Activated naive CD4-positive, alpha-beta T cell treated with anti-CD3 and anti-CD28 coated beads for 36 hours (primary cell): ENCODE measurements at places on chromosomes 3 and 15. TPM values are rescaled to one million over a fixed set of nuclear protein-coding genes. Genes with fewer than 3 reads are reported as not detected.
A peak's percentile ranks its signal among the peaks of the same experiment; 100 is the strongest.

DNA sequence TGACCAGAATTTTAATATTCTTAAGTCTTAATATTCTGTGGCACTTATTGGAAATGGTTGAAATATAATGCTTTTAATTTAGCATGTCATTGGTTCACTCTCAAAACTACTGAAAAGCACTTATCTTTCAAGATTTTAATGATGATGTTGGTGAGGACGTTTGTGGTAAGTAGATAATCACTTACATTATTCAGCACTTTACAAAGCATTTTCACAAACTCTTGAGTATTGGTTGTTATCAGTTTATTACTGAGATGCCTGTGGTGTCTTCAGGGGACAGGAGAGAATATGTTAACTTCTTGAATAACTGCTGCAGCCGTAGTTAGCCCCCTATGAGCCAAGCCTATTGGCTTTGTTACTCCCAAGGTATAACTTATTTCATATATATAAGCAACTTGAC is 15.2 kb downstream of the TGFBR2 start:
- DNase-seq: no peak
- H3K4me1 ChIP-seq: peaks cover 90% of the 10 kb centered on the region
- peaks cover 89% of the 10 kb centered on the region for H3K36me3 ChIP-seq
- peak overlapping the region; percentile 98 for H3K27ac ChIP-seq
- no peaks in the 10 kb centered on the region for H3K27me3 ChIP-seq

DNA sequence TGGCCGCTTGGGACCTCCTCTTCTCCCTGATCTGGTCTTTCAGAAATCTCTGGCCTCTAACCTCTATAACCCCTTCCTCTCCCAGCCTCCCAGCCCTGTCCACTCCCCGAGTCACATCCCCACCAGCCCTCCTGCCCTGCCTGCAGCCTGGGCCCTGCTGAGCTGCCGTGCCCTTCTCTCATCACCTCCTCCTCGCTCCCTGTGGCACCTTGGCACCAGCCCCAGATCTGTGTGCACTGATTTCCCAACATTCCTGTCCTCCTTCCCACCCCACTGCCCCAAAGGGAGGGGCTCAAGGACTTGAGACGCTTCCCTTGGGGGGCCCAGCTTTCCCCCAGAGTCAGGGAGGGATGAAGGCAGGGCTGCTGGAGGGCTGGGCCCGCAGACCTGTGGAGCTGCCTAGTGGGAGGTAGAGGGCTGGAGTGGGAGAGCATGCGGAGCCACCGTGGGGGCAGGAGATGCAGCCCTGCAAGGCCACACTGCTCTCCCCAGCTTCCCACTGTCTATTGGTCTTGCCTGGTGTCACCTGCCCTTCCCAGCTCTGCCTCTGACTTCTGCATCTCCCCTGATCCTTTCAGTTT is 42.7 kb downstream of the EXOG start:
- H3K4me1 ChIP-seq: peaks cover 3% of the 10 kb centered on the region
- no peak overlapping the region for H3K4me3 ChIP-seq
- peaks cover 12% of the 10 kb centered on the region for H3K36me3 ChIP-seq
- no peaks in the 10 kb centered on the region for H3K27me3 ChIP-seq

DNA sequence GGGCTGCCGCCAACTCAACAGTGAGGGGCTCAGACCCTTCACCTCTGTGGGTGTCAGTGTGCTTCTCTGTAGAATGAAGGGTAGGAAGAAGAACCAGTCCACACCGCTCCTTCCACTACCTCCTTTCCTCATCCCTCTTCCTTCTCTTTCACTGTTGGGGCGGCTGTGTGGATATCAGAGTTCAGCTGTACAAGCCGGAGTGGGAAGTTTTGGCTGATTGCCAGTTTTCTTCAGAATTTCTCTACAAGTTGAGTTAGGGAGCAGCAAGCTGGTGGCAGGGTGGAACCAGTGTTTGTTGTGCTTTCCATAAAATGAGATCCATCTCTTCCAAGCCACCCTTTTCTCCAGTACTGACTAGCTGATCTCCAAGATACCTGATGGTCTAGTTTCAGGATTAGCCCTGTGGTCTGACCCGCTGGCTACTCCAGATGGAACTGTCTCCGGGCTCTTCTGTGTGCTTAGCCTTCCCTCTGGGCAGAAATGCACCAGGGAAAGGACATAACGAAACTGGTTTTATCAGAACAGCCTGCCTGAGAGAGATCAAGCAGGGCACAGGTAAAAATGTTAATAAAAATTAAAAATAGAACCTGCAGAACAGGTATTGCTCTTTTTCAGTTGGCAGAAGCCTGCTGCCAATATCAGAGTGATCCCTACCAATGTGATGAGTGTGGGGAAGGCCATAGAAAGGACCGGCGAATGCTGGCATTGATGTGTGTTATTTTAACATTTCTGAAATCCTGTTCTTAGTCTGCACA is 169.9 kb upstream of the TSC22D2 start:
- H3K4me1 ChIP-seq: no peaks in the 10 kb centered on the region
- H3K4me3 ChIP-seq: no peak overlapping the region
- peaks cover 3% of the 10 kb centered on the region for H3K27me3 ChIP-seq
- DNase-seq: no peak

DNA sequence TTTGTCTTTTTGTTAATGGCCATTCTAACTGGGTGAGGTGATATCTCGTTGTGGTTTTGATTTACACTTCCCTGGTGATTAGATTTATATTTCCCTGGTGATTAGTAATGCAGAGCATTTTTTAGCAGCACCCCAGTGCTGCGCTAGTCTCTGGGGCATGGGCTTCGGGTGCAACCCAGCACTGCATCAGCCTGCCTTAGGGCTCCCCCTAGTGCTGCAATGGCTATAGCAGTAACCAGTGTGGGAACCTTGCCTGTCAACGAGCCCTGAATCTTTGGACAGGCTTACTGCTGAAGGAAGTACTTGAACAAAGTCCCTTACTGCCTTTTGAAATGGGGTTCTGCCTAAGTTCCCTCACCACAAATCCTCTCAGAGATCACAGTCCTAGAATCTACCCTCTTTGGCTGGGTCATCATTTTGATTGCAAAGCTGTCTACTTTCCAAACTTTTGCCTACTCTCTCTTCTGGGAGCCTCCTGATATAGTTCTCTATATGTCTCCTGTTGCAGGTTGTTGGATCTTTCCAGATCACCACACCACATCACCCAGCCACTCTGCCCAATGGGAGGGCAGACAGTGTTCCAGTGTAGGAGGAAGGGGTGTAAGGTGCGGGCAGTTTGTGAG is 79.2 kb upstream of the CCNL1 start:
- H3K36me3 ChIP-seq: peaks cover 1% of the 10 kb centered on the region
- DNase-seq: peak; percentile 88
- no peak overlapping the region for H3K4me3 ChIP-seq
- H3K4me1 ChIP-seq: peaks cover 2% of the 10 kb centered on the region
- no peaks in the 10 kb centered on the region for H3K27me3 ChIP-seq

DNA sequence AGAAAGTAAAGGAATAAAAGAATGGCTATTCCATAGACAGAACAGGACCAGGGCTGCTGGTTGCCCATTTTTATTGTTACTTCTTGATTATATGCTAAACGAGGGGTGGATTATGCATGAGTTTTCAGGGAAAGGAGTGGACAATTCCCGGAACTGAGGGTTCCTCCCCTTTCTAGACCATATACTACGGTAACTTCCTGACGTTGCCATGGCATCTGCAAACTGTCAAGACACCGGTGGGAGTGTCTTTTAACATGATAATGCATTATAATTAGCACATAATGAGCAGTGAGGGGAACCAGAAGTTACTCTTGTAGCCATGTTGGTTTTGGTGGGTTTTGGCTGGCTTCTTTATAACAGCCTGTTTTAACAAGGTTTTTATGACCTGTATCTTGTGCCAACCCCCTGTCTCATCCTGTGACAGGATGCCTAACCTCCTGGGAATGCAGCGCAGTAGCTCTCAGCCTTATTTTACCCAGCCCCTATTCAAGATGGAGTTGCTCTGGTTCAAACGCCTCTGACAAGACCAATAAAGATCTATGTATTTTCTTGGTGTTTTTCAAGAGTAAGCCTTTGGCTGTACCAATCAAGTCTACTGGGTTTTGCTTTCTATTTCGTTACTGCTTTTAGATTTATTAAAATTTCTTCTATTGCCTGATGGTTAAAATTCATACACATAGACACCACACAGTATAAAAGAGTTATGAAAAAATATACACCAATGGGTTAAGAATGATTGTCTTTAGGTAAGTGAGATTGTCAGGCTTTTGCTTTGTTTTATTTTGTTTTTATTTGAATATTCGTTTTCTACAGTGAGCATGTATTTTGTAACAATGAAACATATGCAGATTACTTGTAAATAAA is 37.4 kb upstream of the CTDSPL start:
- no peak for DNase-seq
- no peak overlapping the region for H3K4me3 ChIP-seq

Gene MB21D2
- 6.4 TPM for total RNA-seq

Gene ETV5
- total RNA-seq: 1.1 TPM

Gene ATP13A5
- total RNA-seq: not detected

Gene SPRED1
- 0.62 TPM for total RNA-seq

Gene ITGA11
- 0.02 TPM for total RNA-seq
